ENCODE measurements at places on chromosomes 3 and 15. TPM values are rescaled to one million over a fixed set of nuclear protein-coding genes. Genes with fewer than 3 reads are reported as not detected.

- DNase-seq, result no peak
Measured at GRCh38 chr3:168996622-168997021, 666.9 kb downstream of the MECOM start.

Gene OXTR
- 0.91 TPM for total RNA-seq

GRCh38 chr15:40915679-40916078, 13.5 kb upstream of the DLL4 start:
- no peak for DNase-seq

Gene TNNC1
- 2.7 TPM for total RNA-seq

DNA sequence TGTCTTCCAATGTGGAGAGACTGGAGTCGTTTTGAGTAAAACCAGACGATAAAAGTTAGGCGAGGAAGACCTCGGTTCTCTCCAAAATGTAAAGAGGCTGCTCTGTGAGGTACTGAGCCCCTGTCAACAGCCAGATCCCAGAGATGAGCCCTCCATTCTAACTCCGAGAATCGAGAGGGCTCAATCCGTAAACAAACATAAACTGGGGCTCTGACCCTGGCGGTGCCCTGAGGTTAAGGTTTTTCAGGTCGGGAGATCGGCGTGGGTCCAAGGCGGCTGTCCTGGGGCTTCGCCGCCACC, 417 bp downstream of the TBCCD1 start:
- no peak for DNase-seq

Gene CDC25A
- total RNA-seq, result 33.9 TPM

- no peak for DNase-seq
Measured at GRCh38 chr3:29283231-29284119, 2.6 kb downstream of the RBMS3 start.

- DNase-seq, result no peak
Measured at GRCh38 chr15:99716540-99717095, 16.6 kb downstream of the LYSMD4 start.

- no peak for DNase-seq
Measured at GRCh38 chr3:171132873-171133272, 106.4 kb upstream of the SLC2A2 start.

DNA sequence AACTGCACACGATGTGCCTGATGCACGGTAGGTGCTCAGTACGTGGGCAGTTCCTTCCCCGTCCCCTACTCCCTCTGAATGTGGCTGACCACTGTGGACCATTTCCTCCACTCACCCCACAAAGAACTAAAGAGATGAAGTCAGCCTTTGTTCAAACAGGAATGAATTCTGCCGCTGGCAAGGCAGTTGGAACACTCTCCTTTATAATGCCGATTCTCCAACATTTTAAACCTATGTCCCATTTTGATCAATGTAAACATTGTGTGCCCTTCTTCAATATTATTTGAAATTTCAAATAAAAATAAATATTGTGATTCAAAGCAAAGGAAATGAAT, 57.5 kb upstream of the MEF2A start:
- no peak for DNase-seq

- DNase-seq, result no peak
Measured at GRCh38 chr3:88112289-88112688, 37.5 kb upstream of the C3orf38 start.

DNA sequence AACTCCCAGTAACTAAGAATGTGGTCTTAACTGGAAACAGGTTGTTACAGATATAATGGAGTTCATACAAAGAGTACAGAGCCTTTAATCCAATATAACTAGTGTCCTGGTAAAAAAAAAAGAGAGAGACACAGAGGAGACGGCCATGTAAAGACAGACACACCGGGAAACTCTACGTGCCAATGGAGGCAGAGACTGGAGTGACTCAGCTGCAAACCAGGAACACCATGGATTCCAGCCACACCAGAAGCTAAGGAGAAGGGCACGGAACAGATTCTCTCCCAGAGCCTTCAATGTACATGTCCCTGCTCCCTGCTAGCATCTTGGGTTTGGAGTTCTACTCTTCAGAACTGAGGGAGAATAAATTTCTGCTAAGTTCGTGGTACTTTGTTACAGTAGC, 4.5 kb downstream of the RNF168 start:
- no peak for DNase-seq

Gene RBP2
- not detected for total RNA-seq

- no peak for DNase-seq
Measured at GRCh38 chr3:159832024-159832423, 156.6 kb upstream of the IL12A start.

Gene GHSR
- not detected for total RNA-seq

DNA sequence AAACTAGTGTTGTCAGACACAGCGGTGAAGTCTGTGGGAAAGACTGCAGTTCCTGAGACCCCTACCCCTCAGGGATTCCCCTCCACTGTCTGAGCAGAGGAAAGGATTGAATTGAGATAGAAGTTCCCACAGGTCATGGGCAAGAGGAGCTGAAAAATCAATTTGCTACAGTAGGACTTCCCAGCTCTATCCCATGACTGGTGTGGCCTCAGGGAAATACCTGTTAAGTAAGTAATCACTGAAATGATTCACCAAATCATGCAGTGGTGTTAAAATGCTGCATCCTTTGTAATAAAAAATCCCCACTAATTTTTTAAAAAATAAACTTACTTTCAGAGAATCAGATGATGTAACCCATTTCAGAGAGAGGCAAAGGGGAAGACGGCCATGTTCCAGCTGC, 45.0 kb upstream of the SPRED1 start:
- DNase-seq, result no peak

Gene IL17RB
- 0.33 TPM for total RNA-seq

DNA sequence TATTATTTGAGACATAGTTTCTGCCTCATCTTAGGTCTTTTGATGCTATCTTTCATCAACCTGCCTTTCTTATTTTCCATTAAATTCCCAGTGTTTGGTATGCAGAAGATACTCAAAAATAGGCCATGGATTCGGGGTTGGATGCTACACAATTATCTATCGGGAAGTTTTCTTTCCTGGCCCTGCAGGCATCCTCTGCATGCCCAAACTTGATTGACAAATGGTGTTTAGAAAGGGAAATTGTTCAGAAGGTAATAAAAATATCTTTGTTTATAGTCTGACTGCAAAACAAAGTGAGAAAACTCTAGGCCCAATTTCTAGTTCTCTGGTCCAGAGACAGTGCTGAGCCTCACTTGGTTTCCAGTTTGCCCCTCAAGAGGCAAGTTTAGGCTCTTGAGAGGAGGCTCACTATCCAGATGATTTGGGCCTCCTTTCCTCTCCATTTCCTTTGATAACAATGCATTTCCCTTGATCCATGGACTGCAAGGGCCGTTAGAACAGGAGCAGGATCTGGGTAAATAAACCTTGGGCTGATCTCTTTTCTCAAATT, 157.1 kb upstream of the DPH6 start:
- DNase-seq, result no peak

DNA sequence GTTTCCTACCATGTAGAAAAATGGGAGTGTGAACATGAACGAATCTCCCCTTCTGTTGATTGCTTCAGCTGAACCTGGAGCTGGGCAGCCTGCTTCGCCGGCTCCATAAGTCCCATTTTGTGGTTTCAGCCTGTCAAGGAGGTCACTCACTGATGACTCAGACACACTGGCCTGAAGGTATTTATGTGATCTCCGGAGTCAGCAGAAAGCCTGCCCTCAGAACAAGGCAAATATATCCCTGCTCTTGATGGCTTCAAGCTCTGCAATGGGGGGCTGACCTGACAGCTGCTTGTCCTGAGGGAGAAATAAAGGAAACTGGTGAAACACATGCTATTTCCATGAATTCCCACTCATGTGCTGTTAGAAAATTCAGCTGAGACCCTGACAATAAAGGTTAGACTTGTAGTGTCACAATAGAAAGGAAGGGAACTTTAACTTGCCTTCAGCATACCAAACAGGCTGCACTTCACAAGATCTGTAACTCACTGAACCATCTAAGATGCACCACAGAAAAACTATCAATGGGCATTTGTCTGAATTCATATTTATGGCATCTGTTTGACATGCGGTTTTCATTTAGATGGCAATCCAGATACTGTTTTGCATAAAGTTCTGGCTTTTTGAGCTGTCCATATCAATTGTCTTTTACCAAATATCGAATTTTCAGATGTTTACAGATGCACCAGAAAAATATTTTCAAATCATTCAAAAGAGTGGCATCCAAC, 282.0 kb upstream of the VEPH1 start:
- no peak for DNase-seq

Gene THAP10
- total RNA-seq, result 0.27 TPM

DNA sequence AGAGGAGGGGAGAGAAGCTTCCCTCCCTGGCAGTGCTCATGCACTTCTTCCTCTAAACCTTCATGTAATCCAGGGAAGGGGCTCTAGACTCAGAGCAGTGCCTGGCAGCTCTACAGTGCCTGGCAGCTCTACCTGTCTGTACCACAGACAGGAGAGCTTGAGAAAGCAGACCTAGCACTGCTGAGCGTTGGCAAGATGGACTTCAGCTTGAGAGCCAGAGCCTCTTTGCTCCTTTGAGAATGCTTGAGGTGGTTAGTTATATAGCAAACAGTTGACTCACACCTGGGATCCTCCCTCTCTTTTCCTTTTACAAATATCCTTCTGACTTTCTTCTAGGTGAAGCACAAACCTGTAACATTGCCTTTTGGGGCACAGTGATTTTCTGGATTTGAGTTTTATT, 20.9 kb downstream of the FBXO22 start:
- DNase-seq, result no peak

- no peak for DNase-seq
Measured at GRCh38 chr15:41834096-41834495, 4.6 kb upstream of the PLA2G4B start.

GRCh38 chr3:133882986-133883586, 12.6 kb downstream of the RAB6B start:
- no peak for DNase-seq

Gene RAD51
- 75.3 TPM for total RNA-seq

DNA sequence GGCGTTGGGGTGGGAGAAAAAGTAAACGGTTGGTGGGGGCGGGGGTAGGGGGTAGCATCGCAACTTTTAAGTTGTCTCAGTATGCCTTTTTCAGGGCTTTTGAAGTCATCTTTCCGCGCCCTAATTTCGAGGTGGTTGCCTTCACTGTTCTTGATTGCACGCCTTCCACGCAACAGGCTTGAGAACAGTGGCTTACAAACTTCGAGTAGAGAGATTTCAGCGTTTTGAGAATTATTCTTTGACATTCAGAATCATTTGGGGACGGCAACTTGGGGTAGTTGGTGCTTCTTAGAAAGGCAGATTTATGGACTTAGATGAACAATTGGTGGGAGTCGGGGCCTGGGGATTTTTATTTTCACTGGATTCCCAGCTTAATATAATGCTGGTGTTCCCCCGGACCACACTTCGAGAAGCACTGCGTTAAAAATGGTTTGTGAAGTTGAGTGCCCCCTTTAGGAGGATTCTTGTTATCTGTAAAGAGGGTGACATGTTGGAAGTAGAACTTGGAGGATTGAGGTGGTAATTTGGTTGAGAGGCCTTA, 880 bp downstream of the PPP4R2 start:
- peak; percentile 69 for DNase-seq

GRCh38 chr3:128449111-128449638, 17.5 kb downstream of the DNAJB8 start:
- no peak for DNase-seq

DNA sequence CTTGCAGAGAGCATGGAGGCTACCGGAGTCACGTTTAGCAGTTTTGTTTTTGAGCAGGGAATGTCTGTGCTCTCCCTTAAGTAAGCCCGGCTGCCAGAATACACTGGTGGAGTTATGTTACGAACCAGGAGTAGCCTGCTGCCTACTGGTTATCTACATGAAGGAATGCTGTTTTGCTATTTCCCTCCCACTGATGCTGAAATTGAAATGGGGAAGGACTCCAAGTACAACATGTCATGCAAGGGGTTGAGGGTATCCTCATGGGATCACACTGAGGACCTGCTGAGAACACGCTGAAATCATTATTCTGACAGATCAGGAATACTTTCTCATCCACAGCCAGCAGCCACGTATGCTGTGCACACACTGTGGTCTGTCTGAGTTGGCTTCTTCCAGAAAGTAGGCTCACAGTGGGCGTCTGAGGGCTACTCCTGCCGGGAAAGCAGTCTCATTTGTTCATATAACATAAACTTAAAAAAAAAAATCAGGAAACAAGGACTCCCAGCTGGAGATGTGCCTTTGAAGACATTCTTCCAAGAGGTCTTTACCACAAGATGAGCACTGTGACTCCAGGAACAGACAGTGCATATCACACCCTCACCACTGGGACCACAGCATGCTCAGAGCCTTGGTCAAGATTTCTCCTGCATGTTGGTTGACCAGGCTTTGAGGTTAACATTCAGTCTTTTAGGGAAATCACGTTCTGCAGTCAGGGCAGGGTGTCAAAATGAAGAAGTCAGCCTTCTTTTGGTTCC, 300.4 kb upstream of the RASGRP1 start:
- DNase-seq, result no peak

Gene TM4SF1
- total RNA-seq, result not detected

GRCh38 chr15:67193223-67193990, 61.1 kb downstream of the AAGAB start:
- no peak for DNase-seq

DNA sequence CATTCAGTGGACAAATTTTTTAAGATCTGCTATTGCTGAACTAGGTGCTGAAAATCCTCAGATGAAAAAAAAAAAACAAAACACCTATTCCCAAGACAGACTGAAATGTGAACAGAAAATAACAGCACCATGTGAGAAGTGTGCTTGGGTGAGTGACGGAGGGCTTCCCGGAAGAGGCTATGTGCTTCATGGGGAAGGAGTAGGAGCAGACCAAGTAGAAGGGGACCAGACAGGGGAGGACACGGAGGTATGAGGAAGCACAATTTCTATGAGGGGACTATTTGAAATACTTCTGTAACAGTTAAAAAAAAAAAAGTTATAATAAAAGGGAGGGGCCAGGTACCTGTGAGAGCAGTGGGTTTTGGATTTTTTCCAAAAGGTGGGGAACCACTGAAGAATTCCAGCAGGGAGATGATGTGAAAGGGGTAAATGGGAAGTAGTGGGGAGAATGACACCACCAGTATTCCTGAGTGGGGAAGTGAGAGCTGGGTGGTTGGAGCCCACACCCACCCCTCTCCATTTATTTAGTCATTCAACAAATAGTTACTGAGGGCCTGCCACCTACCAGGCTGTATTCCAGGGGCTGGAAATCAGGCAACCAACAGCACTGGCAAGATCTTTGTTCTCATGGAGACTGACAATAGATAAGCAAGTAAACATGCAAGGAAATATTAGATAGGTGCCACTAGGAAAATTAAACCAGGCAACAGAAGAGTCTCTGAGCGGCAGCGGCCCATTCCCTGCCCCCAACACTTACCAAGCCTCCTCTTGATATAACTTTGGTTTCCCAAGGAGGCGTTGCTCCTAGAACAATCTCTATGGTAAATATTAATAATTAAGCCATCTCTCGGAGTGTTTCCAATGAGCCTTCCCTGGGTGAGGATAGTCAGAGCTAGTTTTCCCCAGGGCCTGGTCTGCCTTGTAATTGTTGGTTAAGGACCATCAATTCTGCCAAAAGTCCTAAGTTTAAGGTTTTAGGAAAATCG, 3.8 kb upstream of the USP3 start:
- no peak for DNase-seq

Gene NEO1
- total RNA-seq, result 8.0 TPM

Measured in activated CD4-positive, alpha-beta T cell treated with anti-CD3 and anti-CD28 coated beads for 36 hours (primary cell).